ENCODE measurements at places on chromosomes 1 and 21.

DNA sequence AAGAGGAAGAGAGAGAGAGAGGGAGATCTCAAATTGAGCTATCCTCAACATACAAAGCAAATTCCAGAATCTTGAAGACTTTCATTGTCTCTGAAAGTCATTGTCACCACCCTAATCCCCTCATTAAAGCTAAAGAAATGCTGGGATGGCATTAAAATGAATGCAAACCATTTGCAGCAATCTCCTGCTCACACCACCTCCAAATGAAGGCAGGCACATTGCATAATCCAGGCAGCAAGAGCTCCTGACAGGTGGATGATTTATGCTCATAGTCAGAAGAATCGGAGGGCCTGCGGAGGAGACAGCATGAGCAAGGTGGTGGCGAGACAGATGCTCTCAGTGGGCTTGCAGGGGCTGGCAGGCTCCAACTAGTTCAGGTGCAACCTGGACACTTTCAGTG lies 90.2 kb downstream of the ESRRG start:
- no peak for DNase-seq

DNA sequence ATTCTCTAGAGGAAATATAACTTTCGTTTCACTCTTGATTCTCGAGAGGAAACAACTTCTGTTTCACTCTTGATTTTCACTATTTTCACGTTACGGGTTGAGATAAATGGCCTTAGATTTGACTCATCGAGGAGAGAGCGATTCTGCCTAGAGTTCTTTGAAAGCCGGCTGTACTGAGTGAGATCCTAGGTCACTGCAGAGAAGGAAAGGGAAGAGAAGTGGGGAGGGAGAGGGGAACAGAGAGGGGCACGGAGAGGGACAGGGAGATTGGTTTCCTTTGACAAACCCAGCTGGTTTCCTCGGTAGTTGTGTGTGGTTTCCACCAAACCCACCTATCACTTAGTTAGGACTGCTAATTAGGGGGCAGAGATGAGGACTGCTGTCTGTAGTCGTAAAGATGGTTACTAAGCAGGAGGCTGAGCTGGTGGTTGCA lies 21.6 kb upstream of the GPR137B start:
- peak; percentile 34 for DNase-seq

DNA sequence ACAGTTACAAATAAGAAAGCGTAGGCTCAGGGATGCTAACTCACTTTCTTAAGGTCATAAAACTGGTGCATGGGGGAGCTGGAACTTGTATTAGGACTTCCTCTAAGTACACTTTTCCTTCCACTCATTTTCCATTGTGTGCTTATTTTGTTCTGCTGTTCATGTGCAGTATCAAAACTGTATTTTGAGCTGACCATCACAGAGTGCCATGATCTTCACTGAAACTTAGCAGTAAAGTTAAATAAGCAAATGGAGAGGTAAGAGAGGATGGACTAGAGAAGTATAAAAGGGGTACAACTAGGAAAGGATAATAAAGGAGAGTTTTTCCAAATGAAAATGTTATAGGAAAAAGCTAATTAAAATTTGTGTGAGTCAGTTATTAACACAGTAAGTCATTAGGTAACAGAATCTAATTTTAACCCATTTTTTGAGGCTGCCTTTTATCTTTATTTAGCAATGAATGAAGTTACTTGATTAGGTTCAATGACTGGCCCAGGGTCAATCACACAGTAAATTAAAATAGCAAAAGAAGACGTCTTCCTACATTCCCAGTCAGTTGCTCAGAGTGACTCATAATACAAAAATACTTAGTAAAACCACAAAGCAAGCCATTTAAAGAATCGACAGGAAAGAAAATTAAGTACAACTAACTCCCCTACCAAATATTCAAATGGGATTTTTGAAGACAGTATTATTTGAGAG lies 165.8 kb upstream of the C1orf105 start:
- no peak for DNase-seq

- DNase-seq = no peak
Measured at GRCh38 chr1:93506126-93506525, 58.2 kb downstream of the FNBP1L start.

DNA sequence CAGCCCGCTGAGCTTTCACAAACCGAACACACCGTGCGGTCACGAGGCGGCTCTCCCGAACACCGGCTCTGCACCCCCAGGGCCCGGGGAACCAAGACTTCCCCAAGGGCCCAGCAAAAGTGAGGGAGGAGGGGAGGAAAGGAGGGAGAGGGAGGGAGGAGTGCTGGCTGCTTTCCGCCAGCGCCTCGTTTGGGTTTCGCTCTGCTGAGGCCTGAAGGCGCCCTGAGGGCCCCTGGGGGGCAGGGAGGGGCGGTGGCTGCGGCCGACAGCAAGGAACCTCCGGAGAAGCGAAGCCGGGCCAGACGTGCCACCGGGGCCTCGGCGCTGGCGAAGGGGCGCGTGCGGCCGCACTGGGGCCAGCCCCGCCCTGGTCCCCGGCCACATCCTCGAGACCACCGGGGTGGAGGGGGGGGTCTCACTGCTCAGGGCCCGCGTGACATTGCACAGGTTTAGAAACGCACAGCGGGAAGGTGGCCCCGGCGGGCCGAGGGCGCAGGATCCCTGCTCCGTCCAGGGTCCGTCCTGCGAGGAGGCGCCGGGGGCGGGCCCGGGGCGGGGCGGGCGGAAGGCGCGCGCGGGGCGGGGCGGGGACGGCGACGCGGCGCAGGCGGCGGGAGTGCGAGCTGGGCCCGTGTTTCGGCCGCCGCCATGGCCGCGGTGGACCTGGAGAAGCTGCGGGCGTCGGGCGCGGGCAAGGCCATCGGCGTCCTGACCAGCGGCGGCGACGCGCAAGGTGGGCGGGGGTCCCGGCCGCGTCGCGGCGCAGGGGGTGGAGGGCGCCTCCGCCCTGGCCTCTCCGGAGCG lies at the start of gene PFKL:
Gene PFKL, plus strand, starts transcription at position 596 of the 804 bp plus-strand sequence. Its CDS starts 53 bp downstream, at position 649.
- peak; percentile 83 for DNase-seq

GRCh38 chr1:13662493-13662892 lies 37.5 kb upstream of the PRDM2 start:
- no peak for DNase-seq

Data from activated naive CD8-positive, alpha-beta T cell treated with anti-CD3 and anti-CD28 coated beads, Interleukin-2, amount 10 ng/mL, durations not matched to agents 7 days and 5 days (primary cell).